ENCODE measurements at places on chromosomes 1 and 21. TPM values are rescaled to one million over a fixed set of nuclear protein-coding genes. Genes with fewer than 3 reads are reported as not detected.

DNA sequence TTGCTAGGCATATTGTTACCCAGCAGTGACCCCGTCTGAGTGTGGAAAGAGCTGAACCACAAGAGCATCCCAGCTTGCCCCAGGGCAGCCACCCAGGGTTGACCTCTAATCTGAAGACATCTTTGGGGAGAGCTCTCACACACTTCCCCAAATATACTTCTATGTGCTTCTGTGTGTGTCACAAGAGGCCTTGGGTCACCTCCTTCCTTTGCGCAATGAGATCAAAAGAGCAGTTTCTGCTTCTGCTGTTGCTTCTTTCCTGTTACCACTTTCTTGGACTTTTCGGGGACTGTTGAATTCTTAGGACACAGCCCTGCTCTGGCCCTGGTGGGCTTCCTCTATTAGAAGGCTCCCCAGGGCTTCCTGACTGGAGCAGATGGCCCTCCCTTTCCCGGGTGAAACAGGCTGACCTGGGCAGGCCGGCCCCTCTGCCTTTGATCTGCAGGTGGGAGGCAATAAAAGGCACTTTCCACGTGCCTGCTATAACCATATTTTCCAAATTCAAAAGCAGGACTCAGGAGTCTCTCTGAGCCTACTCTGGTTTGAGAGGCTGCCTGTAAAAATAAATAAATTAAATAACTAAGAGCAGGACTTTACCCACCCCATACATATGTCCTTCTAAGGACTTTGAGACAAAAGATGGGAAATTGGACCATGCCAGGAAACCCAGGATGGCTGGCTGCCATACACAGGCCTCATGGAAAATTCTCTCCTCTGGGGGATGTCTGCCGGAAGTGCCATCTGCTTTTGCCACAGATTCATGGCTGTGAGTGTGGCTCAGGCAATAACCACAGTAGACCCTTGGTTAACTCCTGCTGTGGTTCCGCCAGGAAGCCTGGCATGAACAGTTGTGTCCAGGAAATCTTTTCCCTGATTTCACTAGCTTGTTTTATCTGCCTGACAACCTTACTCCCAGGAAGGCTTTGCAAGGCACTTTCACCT lies 28.3 kb upstream of the RCSD1 start:
- no peak for DNase-seq

TSSK3 gene
- 0.57 TPM for total RNA-seq

- DNase-seq: no peak
Observed at GRCh38 chr1:47914218-47914938, 82.8 kb downstream of the TRABD2B start.

KRTAP6-3 gene
- not detected for total RNA-seq

- DNase-seq: no peak
Observed at GRCh38 chr1:30103708-30104411, 619.5 kb downstream of the MATN1 start.

PLEKHN1 gene
- 21.4 TPM for total RNA-seq

NTMT2 gene
- not detected for total RNA-seq

OPTC gene
- not detected for total RNA-seq

FMO3 gene
- total RNA-seq: 0.45 TPM

- no peak for DNase-seq
Observed at GRCh38 chr1:169957884-169958283, 64.2 kb upstream of the SCYL3 start.

- DNase-seq: no peak
Observed at GRCh38 chr21:15809818-15810217, 80.0 kb downstream of the USP25 start.

DNA sequence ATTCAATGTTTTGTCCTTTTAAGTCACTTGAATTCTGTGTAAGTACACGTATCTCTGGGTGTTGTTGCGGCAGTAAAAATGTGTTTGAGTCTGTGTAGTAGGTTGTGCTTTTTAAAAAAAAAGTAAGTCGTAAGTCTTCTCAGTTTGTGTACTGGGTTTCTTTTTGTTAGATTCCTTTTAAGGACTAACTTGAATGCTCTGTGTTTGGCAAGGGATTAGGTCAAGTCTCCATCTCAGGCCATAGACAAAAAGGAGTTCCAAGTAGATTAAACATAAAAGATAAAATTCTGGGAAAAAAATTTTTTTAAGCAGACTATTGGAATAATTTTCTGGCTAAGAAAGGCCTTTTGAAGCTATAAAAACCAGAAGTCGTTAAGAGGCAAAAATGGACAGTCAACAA lies 113.1 kb downstream of the ATP5PO start:
- no peak for DNase-seq

GRCh38 chr1:194466706-194467105 lies 1280.3 kb upstream of the B3GALT2 start:
- DNase-seq: no peak

GRCh38 chr1:184407816-184408510 lies 21.1 kb downstream of the C1orf21 start:
- no peak for DNase-seq
